ENCODE measurements at places on chromosomes 7 and 10.

DNA sequence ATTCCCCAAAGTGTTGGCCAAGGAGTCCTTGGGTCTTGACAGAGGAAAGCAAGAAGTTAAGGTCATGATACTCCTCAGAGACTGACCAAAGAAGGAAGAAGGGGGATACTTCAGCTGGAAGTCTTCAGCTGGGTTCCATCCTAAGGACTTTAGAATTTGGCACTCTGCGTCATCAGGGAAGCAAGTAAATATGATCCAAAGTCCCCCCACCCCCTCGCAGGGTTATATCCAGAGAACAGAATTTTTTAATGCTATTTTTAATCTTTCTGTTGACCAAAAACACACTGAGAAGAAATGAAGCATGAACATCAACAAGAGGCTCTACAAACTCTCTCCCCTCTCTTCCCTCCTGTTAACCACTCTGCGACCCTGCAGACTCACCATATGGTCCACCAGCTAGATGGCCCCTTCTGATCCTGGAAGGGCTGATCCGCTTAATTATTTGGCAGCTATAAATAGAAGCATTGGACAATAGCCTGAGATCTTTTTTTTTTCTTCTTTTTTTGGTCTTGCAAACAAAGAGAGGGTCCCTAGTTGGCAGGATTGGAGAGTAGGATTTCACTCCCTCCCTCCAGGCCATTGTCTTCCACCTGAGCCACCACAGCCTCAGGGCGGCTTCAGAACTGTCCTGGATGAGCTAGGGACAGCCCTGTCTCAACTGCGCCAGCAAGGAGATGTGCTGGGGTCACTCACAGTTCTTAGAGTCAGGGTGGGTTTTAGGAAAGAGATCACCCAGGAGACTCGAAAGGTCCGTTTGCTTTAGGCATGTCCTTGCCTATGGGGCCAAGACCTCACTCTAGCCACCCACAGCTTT is 196.0 kb downstream of the KCNMA1 start:
- DNase-seq, result no peak

- DNase-seq, result no peak
Observed at GRCh38 chr7:143924851-143925250, 10.2 kb upstream of the OR2F2 start.

DNA sequence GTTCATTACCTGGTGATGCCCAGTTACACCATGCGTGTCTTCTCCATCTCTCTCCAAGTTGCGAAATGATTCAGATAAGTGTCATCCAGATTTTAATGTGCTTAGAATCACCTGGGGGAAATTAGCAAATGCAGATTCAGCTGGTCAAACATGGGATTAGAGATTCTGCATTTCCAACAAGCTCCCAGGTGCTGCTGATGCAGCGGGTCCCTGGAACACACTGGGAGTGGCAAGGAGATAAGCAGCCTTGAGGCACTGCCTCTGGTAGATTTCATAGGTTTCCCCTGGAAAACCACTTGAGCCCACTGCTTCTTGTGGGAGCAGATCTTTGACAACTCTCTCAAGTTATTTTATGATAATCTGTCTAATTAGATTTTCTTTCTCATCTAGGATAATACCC is 196.0 kb upstream of the C7orf33 start:
- no peak for DNase-seq

DNA sequence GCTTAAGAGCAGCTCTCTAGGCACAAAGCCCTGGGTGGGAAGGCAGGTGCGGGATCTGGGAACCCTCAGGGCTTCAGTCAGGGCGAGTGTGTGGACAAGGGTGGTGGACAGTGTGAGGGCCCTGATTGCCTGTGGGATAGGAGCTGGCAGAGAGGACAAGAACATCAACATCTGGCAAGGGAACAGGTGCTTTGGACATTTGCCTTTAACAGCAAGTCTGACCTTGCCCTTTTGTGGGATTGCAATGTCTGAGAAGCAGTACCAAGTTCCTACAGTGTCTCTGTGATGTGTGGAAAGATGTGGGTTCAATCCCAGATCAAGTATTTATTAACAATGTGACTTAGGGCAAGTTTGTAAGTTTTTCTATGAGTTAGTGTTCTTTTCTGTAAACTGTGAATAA is 46.7 kb downstream of the TFAM start:
- no peak for DNase-seq

GRCh38 chr10:50232261-50232639 is 19.1 kb downstream of the ASAH2 start:
- DNase-seq, result no peak

DNA sequence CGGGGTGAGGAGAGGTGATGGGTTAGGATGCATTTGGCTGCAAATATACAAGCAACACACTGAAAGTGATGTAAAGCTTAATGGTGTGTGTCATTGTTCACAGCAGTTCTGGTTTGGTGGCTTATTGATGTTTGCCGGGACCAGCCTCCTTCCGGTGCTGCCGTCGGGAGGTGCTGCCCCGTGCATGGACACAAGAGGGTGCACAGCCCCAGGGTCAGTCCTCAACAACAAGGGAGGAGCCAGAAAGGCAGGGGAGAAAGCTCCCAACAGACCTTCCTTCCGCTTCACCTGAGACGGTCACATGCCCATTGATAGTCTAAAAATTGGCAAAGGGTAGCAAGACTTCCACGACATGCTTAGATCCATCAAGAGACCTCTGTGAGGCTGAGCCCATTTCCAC is 9.5 kb downstream of the RNF32 start:
- DNase-seq, result peak; percentile 30

DNA sequence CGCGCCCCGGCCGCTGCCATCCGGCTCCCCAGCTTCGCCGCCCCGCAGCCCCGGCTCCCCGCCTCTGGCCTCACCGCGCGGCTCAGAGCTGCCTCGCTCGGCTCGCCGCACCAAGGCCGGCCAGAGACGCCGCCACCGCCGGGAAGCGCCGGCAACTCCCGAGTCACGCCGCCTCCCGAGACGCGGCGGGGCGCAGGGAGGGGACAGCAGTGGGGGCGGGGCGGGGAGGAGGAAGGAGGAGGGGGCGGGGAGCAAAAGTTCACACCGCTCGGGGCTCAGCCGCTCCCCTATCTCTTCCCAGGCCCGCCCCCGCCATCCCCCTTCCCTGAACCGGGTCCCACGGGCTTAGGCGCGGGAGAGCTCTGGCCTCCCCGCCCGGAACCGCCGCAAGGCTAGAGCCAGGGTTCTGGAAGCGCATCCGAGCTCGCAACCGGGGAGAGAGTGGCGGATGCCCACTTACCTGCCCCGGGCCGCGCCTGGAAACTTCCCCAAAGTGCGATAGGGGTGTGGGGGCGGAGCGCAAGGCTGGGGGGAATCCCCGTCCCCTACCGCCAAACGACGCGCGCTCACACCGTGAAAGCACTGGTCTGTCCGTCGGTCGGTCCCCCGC is 1.0 kb downstream of the CHST15 start:
- peak; percentile 20 for DNase-seq

DNA sequence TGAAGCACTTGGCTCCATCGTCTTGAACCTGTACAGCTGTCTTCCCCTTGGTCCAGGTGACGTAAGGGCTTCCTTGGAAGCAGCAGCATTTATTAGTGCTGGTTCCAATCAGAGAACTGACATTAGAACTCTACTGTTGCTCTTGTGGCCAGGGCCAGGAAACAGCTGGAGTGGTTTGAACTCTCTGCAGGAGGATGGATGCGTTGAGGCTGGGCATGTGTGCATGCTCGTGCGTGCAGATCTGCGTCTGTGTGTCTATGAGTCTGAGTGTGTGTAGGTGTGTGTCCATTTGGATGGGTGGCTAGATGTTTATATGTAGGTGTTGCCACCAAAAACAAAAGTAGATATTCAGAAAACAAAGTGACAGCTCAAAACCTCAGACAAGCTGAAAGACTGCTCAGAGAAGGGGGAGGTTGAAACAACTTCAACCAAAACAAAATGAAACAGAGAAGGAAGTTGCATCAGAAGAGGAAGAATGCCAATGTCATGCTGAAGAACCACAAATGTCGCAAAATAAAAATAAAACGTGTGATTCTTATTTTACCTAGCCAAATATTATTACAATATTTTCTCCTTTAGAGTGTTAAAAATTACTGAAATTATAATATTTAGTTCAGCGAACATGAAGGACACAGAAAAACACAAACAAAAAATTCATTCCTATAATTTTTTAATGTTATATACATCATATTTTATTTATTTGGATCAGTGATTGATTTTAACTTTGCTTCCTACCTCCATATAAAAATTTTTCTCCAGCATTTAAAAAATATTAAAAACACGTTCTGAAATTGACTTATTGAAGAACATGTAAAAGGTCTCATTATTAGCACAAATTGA is 96.1 kb upstream of the MKLN1 start:
- DNase-seq, result peak; percentile 88

- no peak for DNase-seq
Observed at GRCh38 chr10:99617696-99618095, 2.5 kb downstream of the SLC25A28 start.

DNA sequence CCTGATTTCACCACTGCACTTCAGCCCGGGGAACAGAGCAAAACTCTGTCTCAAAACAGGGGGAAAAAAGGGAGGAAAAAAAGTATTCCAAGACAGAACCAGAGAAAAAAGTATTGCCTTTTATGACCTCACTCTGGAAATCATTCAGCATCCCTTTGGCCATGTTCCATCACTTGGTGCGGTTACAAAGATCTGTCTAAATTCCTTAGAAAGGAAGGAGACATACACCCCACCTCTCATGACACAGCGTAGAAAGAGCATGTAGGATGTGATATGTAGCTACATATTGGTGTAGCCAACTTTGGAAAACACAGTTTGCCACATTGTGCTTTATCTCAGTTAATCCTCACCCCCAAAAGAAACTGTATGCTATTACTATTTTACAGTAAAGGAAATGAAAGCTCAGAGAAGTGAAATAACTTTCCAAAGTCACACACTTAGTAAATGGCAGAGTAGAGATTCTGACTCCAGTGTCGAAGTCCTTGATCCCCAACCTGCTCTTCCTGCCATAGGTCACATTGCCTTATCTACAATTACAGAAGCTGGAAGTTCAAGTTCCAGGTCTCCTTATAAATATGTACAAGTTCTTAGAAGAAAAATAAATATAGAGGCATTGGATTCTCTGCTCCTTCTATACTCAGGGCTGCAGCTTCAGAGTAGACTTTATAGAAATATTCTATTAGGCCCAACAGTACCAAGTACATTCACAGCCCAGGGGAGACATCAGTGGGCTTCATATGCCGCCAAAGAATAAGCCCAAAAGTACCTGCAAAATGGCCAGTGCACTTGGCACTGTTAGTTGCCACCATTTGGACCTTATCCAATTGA is 91.6 kb upstream of the KMT2E start:
- DNase-seq, result no peak

DNA sequence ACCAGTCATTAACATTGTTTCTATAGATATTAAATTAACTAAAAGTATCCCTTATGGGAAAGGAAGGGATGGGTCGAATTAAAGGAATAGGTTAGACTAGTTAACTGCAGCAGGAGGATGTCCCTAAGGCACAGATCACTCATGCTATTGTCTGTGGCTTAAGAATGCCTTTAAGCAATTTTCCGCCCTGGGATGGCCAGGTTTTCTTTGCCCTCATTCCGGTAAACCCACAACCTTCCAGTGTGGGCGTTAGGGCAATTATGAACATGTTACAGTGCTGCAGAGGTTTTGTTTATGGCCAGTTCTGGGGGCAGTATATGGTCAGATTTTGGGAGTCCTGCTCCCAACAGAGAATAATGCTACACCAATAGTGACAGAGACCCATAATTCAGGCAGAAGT is 139.3 kb upstream of the CDK13 start:
- no peak for DNase-seq

- no peak for DNase-seq
Observed at GRCh38 chr10:76916536-76916935, 721.1 kb downstream of the KCNMA1 start.

DNA sequence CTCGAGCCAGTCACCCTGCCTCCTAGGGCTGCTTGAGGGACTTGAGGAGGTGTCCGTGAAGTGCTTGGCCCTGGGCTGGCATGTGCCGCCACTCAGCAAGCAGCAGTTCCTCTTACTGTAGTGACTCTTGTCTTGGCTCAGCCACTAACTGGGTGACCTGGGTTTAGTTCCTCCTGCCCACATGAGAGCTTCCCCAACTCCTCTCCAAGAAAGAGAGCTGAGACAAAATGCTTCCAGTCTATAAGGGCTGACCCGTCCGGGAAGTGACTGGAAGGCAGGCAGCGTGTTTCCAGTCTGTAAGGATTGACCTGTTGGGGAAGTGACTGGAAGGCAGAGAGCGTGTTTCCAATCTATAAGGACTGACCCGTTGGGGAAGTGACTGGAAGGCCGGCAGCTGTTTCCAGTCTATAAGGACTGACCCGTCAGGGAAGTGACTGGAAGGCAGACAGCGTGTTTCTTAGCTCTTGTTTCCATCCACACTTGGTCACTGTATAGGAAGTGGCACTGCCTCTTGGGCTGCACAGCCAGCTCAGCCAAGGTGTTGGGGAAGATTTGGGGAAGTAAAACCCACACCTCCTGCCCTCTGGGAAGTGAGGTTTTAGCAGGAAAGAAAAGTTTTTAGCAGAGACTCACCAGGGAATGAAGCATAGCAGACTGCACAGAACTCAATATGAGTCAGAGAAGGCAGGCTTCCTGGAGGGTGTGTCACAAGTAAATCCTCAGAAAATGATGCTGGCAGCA is 53.3 kb upstream of the PPIF start:
- DNase-seq, result peak; percentile 21

DNA sequence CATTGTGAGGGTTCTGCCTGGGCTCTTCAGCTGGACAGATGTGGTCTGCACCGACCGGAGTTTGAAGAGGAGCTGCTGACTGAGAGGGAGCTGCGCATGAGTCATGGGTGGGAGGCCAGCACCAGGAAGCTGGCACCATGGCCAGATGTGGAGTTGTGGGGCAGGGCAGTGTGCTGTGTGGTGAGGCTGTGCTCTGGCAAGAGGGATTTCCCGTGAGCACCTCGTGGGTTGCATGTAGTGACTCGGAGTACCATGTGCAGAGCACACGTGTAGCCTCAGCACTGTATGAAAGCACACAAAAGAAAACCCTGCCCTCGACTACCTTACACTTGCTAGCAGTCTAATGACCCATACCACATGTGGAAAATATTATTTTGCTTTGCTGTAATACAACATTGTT is 103.4 kb downstream of the WNT2 start:
- DNase-seq, result no peak

DNA sequence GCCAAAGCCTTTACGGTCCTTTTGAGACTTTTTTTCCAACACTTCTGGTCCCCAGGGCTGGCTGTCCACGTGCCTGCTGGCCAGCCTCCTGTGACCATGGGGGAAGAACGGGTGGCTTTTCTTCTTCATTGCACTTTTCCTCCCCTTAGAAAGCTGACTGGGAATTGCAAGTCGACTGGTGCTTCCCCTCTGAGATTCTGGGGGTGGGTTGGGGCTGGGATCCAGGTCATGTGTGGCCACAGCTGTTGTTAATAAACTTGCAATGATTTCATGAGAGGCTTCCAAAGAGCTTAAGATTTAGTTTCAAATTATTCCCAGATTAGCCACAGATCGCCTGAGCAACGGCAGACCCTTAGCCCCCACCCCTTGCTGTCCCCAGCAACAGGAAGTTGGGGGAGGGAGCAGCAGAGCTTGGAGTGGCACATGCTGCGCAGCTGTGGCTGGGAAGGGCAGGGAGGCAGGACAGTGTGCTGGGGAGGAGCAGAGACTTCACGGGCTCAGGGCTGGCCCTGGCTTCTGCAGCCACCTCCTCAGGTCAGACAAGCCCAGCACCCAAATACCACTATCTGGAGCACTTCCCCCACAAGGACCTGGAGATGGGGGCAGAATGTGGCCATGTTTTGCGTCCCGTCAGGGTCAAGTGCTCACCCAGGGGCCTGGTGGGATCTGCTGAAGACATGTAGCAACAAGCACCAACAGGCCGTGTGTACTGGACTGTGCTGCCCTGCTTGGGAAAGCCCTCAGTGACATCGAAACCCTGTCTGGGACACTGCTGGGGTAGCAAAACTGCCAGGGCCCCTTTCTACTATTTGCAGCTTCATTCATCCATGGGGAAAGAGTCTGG is 147.1 kb downstream of the RNF216 start:
- DNase-seq, result no peak

GRCh38 chr10:75851580-75852345 is 420.3 kb downstream of the LRMDA start:
- DNase-seq, result no peak

All from activated CD4-positive, alpha-beta T cell treated with anti-CD3 and anti-CD28 coated beads, Interleukin-10, Interleukin-2, amounts not matched to agents 100 ng/mL and 50 ng/mL, durations not matched to agents 16 hours and 8 hours (primary cell).